Psoas muscle (tissue), 8 donors: ENCODE measurements at places on chromosomes 3 and 15.

- DNase-seq: no peak
- no peak overlapping the region for H3K4me3 ChIP-seq
- no peaks in the 10 kb centered on the region for H3K4me1 ChIP-seq
- H3K27ac ChIP-seq: no peak overlapping the region
- H3K36me3 ChIP-seq: no peaks in the 10 kb centered on the region
Observed at GRCh38 chr3:177378168-177378567, 180.9 kb upstream of the TBL1XR1 start.

GRCh38 chr3:61980041-61980440 lies 393.3 kb downstream of the FEZF2 start:
- H3K4me3 ChIP-seq: no peak overlapping the region
- H3K36me3 ChIP-seq: no peaks in the 10 kb centered on the region
- no peak for DNase-seq
- H3K27ac ChIP-seq: no peak overlapping the region

DNA sequence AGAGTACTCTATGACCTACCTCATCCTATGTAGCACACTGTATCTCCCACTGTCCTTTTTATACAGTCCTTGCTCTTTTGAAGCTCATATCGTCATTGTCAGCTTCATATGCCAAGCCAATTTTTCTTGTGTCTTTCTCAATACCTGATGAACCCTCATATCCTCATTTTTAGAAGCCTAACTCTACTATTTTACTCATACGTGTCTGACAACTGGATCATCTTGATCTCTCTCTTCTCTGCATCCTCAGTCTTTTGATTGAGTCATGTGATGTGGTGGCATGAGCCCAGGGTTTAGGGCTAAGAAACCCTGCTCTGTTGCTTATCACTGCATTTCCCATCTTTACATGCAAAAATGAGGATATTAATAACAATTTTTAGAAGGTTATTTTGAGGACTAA lies 352.0 kb downstream of the LPP start:
- H3K27ac ChIP-seq: no peak overlapping the region
- peaks cover 24% of the 10 kb centered on the region for H3K4me1 ChIP-seq

DNA sequence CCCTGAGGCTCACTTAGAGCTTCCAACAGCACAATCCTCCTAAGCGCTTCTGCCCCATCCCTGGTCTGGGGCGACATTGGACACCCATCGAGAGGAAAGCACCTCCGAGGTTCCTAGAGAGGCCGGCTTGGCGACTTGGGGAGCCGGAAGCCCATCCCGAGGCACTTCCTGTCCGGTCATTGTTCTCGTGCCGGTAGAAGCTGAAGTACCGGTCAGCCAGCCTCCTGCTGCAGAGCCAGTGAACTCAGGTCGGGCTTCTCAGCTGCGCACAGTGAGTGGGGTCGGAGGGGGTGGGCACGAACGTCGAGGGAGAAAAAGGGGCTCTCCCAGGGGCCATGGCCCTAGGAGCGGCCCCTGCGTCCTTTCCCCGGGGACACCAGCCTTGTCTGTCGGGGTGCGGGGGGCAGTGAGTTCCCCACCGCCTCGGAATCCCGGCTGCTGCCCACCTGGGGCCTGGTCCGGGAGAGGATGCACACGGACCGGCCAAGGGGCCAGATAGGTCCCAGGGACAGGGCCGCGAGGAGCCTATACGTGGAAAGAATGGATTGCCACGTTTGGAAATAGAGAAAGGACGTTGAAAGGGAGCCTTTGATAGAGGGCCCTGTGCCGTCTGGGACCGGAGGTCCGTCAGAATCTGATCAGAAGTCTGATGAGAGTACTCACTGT lies at the start of gene ZNF35:
Gene ZNF35, plus strand, starts transcription at position 169 of the 666 bp plus-strand sequence. CDS start 2,336 bp downstream, outside the sequence.
- peaks cover 8% of the 10 kb centered on the region for H3K4me1 ChIP-seq
- peaks cover 19% of the 10 kb centered on the region for H3K36me3 ChIP-seq
- DNase-seq: peak; percentile 78
- peak within 1 kb of the TSS; percentile 68 for H3K27ac ChIP-seq
